ENCODE measurements at places on chromosomes 5 and 9.

DNA sequence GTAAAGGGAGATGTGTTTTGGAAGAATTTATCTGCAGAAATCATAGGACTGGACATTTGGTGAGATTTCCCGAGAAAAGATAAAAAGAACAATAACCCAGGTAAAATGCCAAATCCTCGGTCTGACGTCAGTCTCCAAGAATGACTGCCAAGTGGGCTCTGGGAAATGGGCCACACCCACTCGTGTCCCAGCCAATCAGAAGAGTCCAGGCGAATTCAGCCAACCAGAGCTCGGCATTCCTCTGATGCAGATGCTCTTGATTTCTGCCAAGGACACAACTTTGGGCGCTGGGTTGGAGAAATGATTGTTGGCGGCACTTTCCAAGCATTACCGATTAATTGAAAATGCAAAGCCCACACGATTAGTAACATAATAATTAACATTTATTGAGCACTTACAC lies 73.3 kb downstream of the FGF18 start:
- DNase-seq: no peak

DNA sequence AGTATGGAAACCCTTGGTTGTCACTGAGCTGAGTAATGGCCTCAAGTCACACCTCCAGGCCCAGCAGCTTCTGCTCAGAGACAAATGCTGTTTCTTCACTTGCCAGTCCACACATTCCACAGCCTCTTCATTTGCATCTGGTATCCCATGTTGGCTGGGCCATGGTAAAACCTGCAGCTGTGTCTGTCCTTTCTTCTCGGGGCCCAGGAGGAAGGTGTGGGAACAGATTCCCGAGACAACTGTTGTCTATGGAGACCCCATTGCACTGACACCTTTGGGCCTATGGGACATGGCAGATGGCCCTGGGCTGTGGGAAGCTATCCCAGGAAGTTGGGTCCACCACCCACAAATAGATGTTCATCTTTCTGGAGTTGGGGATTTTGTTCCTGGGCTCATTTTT lies 85.1 kb downstream of the MACROH2A1 start:
- no peak for DNase-seq

DNA sequence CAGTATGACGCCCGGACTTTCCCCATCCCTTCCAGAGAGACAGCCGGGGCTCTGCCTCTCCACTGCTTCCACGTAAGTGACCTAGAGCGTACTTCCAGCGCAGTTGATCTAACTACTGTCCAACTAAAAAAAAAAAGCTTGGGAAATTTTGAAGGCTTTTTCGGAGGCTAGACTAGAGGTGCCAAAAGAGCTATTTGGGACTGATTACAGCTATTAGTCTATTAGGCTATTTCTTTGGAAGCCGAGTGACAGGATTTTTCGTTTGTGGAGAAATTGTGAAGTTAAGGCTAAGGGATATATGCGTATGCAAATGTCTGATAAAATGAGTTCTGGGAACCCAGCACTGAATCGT lies 1.5 kb downstream of the CCNO start:
- DNase-seq: no peak

GRCh38 chr9:23746317-23746716 lies 79.7 kb downstream of the ELAVL2 start:
- DNase-seq: no peak

- DNase-seq: no peak
Measured at GRCh38 chr9:76655121-76655541, 109.1 kb upstream of the PCA3 start.

- no peak for DNase-seq
Measured at GRCh38 chr9:130414910-130415746, 29.6 kb upstream of the ASS1 start.

GRCh38 chr9:27150746-27151406 lies 41.9 kb downstream of the TEK start:
- no peak for DNase-seq

DNA sequence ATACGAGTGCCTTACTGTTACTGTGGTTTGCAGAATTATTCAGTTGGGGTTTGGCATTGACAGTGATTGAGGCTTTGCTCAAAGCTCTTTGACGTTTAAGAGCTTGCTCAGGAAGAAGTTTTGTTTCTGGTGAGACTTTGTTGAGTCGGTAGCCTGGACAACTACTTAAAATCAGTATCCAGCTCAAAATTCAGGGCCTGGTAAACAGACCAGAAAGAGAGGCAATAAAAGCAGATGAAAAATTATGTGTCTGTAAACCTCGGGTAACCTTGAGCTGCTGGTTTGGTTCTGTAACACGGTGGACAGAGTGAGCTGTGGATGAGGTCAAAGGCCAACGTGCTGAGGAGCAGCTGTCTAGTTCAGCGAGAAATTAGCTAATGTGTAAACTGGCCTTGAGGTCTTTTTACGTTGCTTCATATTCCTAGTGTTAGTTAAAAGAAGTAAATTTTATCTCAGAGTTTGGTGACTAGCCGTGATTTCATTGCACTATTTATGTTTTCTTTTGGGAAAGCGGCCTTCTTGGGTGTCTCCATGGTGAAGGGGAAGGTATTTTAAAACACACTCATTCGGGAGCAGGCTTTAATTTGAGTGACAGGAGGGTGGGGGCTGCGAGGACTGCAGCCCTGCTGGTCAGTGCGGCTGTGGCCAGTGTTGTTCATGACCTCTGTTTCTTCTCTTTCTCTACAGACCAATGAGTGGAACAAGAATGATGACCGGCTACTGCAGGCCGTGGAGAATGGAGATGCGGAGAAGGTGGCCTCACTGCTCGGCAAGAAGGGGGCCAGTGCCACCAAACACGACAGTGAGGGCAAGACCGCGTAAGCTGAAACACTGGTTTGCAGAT lies 82.0 kb upstream of the TTC23L start:
- no peak for DNase-seq

DNA sequence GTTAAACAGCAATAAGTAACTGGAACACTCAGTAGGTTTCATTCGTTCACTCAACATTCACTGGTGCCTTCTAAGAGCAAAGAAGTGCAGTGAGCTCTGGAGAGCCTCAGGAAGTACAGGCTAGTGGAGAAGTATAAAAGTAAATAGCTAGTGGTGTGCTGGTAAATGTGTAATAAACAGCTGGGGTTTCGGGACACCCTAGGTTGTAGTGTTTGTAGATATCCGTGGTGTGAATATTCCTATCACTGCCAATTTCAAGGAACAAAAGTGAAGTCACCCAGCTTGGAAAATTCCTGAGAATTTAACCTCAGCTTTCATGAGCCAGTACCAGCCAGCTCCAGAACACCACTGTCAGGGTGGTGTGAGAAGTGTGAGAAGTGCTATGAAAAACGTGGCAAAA lies 75.9 kb downstream of the GABBR2 start:
- DNase-seq: no peak

DNA sequence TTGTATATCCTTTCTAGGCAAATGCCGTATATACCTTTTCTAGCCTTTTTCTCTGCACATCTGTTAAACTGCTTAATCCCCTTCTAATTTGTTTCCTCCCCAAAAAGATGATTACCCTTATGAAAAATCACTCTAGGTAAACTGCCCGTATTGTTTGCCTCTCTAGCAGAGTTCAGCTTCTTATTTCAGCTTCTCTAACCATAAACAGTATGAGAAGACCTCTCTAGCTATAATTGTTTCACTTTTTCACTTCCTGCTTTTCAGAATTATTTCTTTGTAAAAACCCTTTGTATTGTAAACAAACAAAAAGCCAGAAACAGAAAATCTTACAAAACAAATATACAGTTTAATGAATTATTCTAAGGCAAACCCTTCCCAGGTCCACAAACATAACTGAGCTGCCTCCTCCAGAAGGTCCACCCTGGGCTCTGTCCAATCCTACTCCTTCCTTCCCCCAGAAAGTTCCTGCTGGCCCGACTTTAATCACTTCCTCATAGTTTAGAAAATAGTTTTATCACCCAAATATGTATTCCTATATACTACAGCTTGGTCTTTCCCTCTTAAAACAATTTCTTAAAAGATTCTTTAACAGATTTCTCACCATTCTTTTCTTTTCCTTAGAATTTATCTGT lies 158.1 kb downstream of the FGF1 start:
- no peak for DNase-seq

- DNase-seq: no peak
Measured at GRCh38 chr5:112549127-112549526, 130.1 kb upstream of the EPB41L4A start.

DNA sequence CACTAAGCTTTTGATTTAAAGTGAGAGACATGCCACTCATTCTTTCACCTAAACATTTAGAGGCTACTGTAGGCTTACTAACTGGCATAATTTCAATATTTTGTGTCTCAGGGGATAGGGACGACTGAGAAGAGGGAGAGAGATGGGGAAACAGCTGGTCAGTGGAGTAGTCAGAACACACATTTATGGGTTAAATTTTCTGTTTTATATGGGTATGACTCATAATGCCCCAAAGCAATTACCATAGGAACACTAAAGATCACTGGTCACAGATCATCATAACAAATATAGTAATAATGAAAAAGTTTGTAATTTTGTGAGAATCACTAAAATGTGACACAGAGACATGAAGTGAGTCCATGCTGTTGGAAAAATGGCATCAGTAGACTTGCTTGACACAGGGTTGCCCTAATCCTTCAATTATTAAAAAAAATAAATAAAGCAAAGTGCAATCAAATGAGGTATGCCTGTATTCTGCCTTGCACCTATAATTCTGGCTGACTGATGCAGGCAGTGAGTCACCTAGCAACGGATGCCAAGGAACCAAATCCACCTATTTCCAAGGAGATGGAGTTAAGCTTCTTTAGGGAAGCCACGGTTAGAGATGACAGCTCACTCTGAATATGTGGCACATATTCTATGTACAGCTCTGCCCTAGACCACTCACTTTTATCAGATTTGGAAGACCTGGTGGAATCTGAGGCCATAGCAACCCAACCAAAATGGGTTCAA lies 166.1 kb downstream of the MARCHF11 start:
- DNase-seq: no peak

GRCh38 chr5:108703313-108703712 lies 44.4 kb upstream of the FER start:
- no peak for DNase-seq

DNA sequence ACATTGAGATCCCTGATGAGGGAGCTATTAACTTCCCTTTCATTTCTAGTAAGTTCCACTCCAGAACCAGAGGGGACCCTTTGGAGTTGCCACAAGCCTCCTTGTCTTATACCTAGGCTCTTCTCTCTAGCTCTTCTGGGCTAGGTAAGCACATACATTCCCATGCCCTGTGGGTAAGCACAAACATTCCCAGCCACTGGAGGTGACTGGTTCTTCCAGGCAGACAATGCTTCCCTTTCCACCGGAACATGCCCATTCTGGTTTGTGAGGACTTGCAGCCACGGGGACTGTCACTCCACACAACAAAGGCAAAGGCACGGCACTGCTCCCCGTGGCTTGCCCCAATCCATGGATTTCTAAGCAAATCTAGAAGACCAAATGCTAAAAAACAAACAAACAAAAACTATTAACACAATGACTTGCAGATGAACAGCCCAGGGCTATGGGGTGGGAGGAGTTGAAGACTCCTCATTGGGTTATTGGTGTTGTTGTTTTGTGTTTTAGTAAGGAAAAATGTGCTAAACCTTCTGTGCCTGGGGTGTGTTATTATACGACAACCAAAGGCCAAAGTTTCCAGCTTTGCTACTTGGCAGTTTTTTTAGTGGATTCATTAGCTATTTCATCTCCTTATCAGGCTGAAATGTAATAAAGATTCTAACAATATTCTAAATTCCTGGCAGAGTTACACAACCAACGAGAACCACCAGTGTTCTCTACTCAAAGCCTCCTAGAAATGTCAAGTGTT lies 276.2 kb downstream of the SYK start:
- no peak for DNase-seq

GRCh38 chr9:116515541-116515940 lies 171.6 kb upstream of the TRIM32 start:
- DNase-seq: no peak

- DNase-seq: no peak
Measured at GRCh38 chr9:104580562-104580961, 11.6 kb downstream of the OR13C8 start.

GRCh38 chr5:149456597-149457392 lies 77.7 kb upstream of the IL17B start:
- no peak for DNase-seq

DNA sequence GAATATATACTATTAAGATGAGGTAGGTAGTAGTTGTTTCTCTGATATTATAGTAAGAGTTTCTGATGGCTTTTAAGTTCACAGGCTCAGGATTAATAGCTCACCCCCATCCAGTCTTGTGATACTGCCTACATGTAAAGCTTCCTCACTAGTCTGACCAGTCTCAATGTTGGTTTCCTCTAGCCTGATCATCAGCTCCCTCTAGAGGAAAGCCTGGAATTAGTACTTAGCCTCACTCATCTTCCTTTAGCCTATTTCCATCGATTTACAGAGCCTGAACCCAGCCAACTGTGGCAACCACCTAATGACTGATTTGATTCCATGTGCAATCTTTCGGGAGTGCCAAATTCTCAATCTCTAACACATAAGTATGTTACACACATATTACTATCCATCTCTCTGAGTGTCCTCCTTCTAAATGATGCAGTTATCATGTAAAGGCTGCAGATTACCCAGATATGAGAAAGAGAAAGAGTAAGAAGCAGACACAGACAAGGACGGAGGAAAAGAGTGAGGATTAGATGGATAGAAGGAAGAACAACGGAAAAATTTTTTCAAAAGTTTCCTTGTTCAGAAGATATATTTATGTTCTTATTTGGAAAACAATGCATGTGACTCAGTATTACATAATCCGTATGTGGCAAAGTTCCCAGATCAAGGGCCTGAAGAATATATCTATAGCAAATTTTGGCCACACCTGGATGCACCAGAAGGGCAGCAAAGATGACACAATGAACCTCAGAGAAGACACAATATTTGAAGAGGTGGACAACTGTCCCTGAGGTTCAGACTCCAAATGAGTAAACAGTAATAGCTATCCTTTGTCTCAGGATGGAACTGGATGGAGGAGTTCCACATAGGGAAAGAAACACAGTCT lies 333.7 kb downstream of the ELAVL2 start:
- no peak for DNase-seq

- no peak for DNase-seq
Measured at GRCh38 chr5:93164690-93165089, 416.3 kb downstream of the NR2F1-AS1 start.

- DNase-seq: no peak
Measured at GRCh38 chr5:94754824-94755223, 136.4 kb downstream of the SLF1 start.

DNA sequence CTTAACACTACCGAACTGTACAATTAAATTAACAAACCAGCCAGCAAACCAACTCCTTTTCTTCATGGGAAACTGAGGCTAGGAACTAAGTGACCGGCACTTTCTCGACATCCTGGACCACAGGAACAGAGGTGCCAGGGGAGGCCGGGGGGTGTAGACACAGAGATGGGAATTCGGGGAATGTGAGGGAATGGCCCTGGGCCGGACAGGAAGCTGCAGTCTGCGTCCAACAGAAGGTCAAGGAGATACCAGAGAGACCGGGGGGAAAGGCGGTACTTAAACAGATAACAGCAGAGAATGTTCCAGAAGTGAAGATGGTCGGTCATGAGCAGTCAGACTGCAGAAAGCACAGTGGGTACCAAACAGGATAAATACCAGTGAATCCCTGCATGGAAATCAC lies 40.3 kb downstream of the DBH start:
- no peak for DNase-seq

GRCh38 chr9:94145640-94146039 lies 61.4 kb downstream of the PTPDC1 start:
- no peak for DNase-seq

- no peak for DNase-seq
Measured at GRCh38 chr5:54867310-54867944, 118.0 kb downstream of the ESM1 start.

Data from stimulated activated CD4-positive, alpha-beta T cell treated with anti-CD3 and anti-CD28 coated beads, Interleukin-1b, Interleukin-23, amount 100 ng/mL, for 48 hours (primary cell).